AG20443 (cell line): ENCODE measurements at places on chromosomes 2 and 18.

GRCh38 chr18:50791599-50792438, 28.0 kb downstream of the MRO start:
- DNase-seq, result no peak

DNA sequence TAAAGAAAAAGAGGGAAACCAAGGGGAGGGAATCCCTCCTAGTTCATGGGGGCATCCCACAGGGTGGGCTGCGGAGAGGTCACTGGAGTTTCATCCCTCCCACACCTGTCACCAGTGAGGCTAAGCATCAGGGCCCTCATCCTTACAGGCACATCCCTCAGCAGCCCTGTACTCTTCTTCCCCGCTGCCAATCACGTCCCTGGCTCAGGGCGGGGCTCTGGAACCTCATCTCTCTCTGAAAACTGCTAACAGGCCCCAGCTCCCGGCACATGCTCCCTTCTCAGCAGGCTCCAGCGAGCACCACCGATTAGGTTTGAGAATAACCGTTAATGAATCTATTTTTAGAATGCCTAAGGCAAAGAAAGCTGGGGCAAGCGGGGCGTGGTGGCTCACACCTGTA, 13.0 kb downstream of the UXS1 start:
- DNase-seq, result no peak

- DNase-seq, result no peak
Observed at GRCh38 chr2:203890733-203891132, 23.2 kb downstream of the CTLA4 start.

- no peak for DNase-seq
Observed at GRCh38 chr2:18105929-18106328, 227.5 kb downstream of the KCNS3 start.

DNA sequence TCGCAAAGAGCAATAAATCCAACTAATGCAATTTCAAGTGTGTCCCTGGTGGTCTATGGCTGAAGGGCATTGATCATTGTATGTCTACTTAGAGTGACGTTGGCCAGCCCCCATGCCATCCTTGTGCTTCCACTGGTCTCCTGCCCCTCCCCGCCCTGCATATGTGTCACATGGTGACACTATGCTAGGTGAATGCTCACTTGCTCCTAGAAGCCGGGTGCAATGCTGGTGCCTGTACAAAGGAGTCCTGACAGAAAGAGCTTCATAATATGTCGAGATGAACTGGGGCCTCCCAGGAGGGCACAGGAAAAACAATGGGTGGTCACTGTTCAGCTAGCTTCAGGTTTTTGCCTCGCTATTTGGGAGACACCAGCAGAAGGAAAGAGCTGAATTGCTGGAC, 5.9 kb upstream of the TRABD2A start:
- DNase-seq, result no peak

DNA sequence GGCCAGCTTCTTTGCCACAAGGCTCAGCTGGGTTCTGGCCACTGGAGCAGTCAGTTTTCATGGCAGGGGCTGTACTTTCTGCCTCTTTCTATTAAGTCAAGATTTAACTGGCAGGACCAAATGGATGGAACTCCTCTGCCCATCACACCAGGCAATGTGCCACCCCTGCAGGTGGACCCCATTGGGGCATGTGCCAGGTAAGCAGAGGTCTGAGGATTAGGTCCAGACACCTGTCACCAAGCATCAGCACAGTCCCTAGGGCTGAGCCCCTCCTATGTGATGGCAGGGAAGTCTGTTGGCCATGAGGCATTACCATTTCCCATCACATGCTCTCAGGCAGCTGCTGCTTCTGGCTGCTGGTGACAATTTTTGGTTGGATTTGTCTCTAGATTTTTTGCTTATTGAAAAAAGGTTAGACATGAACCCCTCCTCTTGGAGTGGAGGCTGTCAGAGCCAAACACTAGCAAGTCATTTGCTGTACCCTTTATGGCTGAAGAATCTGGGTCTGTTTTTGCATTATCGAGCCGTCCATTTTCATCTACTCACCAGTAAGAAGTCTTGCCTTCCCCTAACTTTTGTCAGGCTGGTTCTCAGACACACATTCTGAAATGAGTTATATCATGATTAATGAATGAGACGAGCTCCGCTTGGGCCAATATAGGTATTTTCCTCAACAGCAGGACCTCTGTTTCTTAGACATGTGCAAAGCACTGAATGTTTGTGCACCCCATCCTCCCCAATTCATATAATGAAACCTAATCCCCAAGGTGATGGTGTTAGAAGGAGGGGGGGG, 328.0 kb downstream of the TSN start:
- DNase-seq, result no peak

- DNase-seq, result no peak
Observed at GRCh38 chr2:10126632-10127026, 4.1 kb downstream of the RRM2 start.

GRCh38 chr2:96642564-96643360, at the start of gene FER1L5:
Gene FER1L5, plus strand, starts transcription at chr2:96642764. Its CDS starts 73 bp downstream, at chr2:96642837.
- DNase-seq, result peak; percentile 53

GRCh38 chr2:180015951-180016709, 9.0 kb upstream of the CWC22 start:
- peak; percentile 73 for DNase-seq

DNA sequence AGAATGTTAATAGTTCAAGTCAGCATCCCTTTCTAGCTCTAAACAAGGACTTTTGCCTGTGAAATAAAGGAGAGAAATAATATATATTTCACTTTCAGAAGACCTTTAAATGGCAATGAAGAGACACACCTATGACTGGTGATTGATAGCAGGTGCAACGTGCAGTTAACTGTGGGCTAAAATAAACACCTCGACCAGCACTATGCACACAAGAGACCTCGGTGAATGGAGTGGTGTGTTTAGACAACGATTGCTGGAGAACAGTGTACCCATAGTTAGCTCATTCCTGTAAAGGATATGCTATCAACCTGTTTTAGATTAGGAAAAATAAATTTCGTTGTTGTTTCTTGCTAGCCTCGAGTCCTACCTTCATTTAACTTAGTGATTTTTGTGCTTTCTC, 143.4 kb downstream of the NR4A2 start:
- DNase-seq, result no peak

DNA sequence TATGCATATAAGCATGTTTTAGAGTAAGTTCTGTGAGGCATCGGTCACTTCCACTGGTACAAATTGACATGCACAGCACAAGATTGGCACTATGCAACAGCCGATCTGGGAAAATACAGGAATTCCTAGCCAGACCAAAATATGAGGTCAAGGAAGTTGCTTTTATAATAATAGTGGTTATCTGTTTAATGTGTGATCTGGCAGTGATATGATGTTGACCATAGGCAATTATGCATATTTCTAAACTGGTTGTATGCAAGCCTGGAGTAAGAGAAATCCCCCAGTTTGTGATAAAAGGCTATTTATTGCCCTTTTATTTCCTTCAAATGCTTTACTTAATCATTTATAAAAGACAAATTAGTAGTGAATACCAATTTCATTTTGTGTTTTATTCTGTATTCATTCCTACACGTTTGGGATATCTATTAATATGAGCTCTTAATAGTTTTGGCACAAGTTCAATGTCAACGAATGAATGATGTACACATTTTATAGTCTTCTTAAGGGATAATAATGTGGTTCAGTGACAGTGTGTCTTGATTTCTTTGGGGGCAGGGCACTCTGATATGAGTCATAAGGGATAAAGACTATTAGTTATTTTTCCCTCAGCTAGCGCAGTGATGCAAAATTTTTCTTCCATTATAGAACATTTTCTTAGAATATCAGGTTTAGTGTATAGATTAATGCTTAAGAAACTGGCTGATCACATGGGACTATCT, 34.7 kb upstream of the ZEB2 start:
- no peak for DNase-seq

GRCh38 chr18:13380691-13381070, 162.1 kb downstream of the LDLRAD4 start:
- DNase-seq, result no peak

DNA sequence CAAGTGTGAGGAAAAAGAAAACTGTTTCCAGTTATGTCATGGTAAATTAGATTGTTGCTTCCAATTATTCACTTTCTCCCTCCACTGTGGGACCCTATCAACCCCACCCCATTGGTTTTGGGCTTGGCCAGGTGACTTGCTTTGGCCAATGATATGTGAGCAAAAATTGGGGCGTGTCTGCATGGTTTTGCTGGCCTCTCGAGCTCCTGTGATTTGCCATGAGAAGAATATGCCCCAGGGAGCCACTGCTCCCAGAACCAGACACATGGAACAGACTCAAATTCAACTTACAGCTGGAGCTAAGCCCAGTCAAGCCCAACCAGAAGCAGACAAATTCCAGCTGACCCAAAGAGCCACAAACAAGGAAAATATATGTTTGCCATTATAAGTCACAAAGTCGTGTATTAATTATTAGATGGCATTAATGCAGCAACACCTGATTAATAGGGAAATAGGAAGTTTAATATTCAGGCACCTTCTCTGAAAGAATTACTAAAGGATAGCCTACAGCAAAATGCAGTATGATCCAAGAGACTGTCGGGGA, 248.9 kb downstream of the ANAPC1 start:
- no peak for DNase-seq

- DNase-seq, result no peak
Observed at GRCh38 chr2:32835148-32835547, 111.6 kb upstream of the LTBP1 start.

DNA sequence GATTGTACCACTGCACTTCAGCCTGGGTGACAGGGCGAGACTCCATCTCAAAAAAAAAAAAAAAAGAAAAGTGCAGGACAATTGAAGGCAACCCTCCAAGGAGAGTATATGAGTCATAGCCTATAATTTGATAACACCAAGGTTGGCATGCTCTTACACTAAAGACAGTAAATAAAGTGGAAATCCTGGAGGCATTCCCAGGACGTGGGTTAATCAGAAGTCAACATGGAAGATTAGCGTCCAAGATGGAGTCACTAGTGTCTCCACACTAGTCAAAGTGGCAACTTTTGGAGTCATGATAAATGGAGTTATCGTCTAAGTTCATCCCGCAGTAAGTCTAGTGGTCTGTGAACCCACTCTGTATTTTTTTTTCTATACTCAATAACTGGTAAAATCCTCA, 21.2 kb upstream of the UGGT1 start:
- DNase-seq, result no peak

- no peak for DNase-seq
Observed at GRCh38 chr2:237059155-237059875, 26.4 kb upstream of the COPS8 start.

DNA sequence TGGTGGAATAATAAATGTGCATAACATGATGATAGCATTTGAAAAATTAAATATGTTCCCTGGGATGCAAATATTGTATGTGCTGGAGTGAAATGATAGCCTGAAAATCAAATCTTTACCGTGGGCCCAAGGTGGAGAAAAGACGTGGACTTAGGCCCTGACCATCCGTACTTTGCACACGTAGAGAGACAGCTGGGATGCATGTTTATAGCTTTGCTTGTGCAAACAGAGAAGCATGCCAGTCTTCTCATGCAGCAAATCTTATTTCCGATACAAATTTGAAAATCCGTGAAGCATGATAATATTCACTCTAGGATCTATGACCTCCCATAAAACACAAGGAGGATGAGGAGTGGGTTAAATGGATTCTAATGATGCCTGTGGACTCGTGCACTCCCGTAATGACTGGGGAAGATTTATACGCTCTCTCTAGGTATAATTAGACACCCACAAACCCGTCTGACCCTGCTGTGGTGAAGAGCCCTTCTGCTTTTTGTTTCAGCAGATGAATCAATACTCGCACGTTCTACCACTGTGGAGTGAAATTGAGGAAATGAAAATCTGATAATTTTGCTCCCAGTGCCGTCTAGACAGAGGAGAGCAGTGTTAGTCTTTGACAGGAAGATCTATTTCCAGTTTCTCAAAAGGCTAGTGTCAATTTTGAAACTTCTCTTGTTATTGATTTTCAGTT, 810.3 kb upstream of the SALL3 start:
- DNase-seq, result no peak

DNA sequence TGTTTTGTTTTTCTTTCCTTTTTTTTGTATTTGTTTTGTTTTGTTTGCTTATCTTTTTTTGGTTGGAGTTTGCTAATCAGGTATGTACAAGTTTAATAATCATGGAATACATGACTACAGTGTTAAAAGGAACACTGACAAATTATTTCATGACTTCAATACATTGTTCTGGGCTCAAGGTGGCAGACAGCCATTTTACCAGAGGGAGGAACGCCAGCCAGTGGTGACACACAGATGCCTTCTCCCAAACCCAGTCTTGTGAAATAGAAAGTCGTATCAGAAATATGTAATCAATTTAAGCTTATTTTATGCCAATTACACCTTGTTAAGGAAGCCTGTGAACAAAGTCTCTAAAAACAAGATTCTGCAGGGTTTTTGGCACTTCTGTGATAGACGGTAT, 264.0 kb upstream of the EPHA4 start:
- peak; percentile 16 for DNase-seq

- no peak for DNase-seq
Observed at GRCh38 chr2:168196764-168197180, 50.6 kb downstream of the STK39 start.

- no peak for DNase-seq
Observed at GRCh38 chr2:183511154-183511553, 386.9 kb downstream of the NUP35 start.

GRCh38 chr2:236216711-236217110, 47.5 kb downstream of the ASB18 start:
- no peak for DNase-seq

- DNase-seq, result no peak
Observed at GRCh38 chr2:59968441-59968840, 585.0 kb downstream of the BCL11A start.
